ENCODE measurements at places on chromosomes 13 and 19. TPM values are rescaled to one million over a fixed set of nuclear protein-coding genes. Genes with fewer than 3 reads are reported as not detected.

DNA sequence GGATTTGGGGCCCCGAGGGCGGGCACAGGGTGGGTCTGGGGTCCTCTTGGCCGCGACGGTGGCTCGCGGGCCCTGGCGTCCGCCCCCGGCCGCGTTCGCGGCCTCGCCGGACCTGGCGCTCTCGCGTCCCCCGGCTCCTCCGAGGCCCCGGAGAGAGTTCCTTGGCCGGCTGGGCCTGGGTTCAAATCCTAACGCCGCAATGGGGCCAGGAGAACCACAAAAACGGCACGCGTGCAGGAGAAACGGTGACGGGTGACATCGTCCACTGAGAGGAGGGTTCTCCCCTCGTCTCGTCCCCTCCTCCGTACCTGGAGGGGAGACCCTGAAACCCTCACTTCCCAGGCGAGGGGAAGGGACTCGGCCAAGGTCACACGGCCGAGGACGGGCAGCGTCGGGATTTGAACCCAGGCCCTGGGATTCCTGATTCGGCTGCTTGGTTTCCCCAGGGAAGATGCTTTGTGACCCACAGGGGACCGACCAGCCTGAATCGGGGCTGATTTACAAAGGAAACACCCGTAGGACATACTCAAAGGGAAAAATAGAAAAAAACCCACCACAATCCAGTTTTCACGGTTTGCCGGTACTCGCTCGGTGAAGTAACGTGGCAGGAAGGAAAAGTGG, 624 bp downstream of the SAFB start:
- DNase-seq = no peak

The ATP4A gene
- not detected for total RNA-seq

DNA sequence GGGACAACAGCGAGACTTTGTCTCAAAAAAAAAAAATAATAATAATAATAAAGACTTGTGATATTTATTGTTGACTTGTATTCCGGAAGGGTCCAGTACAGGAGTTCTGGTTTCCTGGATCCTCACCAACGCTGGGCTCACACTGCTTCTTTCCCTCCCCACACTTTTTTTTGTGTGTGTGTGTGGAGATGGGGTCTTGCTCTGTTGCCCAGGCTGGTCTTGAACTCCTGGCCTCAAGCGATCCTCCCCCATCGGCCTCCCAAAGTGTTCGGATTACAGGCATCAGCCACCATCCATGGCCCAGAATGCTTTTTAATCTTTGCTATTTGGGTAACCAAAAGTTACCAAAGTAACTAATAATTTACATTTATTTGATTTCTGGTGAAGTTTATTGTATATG, 39.1 kb downstream of the SIPA1L3 start:
- no peak for DNase-seq

DNA sequence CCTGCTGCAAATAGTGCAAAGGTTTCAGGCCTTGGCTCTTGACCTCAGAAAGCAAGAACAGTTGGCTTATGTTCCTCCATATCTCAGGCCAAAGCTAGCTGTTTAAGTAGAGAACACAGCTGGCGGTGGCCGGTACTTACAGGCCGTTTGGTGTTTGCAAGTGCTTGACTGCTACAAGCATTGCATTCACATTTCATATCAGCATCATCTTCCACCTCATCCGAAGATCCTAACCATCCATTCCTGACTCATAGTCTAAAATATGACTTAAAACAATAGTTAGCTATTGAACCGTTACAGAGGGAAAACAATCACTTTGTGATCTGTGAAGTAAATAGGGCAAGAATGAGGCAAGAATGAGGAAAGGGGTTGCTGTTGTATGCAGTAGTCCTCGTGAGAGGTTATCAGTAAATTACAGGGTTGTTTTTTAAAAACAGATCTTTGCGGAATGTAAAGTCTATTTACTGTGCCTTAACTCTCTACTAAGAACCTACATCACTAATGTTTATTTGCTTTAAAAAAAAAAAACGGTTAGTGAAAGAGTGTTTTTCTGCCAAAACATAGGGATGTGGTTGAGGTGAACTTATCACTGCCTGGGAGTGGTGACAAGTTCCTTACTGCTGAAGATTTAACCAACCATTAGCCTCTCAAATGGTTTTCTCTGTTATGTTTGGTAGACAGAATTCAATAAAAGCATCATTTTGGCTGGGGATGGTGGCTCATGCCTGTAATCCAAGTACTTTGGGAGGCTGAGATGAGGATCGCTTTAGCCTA, 21.6 kb upstream of the WDR88 start:
- DNase-seq = no peak

The FBXO27 gene
- 48.0 TPM for total RNA-seq

The SPTBN4 gene
- total RNA-seq = 2.6 TPM

The ZNF569 gene
- total RNA-seq = 6.3 TPM

DNA sequence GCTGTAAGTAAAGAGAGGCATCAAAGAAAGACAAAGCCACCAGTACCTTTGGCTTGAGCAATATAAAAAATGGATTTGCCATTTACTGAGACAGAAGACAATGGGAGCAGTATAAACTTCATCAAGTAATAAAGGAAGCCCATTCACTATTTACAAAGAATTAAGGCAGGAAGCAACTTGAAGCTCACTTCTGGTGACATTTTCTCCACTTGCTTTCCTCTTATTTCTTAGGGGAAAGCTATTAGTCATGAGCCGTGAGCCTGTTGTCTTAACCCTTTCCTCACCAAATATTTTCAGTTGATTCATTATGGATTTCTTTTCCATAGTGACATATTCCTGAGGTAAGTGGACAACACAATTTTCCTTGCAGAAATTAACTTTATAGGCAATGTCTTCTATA, 156.8 kb downstream of the DNAJC3 start:
- no peak for DNase-seq

The CGB8 gene
- total RNA-seq = not detected

- peak; percentile 69 for DNase-seq
Observed at GRCh38 chr19:5967994-5968430, 9.9 kb downstream of the RANBP3 start.

DNA sequence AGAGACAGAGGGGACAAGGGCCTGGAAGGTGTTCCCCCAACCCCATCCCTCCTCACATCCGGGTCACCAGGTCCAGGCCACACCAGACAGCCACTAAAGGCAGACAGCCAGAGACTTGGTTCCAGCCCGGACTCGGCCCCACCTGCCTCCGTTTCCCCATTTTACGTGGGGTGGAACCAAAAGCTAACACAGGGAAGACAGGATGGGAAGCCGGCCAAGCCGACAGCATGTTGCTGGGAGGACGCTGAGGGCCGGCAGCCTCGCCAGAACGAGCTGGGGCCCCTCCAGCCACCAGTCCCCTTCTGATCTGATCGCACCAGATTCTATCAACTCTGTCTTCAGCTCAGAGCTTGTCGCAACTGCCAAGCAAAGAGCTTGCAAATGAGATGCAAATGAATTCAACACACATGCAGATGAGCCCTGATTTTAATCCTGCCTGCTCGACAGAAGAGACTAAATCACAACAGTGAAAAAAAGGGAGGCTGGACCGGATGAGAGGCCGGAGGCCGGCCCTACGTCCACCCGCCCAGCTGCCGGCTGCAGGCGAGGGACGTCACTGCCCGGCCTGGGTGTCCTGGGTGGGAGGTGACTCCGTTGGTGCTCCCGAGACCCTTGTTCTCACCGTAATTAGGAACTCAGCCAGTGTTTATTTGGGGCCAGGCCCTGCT, 17.5 kb upstream of the SHC2 start:
- no peak for DNase-seq

The FGF9 gene
- total RNA-seq = 1.5 TPM

GRCh38 chr19:6362351-6362801, 1.0 kb downstream of the CLPP start:
- no peak for DNase-seq

- DNase-seq = no peak
Observed at GRCh38 chr13:59479629-59480028, 684.1 kb downstream of the DIAPH3 start.

DNA sequence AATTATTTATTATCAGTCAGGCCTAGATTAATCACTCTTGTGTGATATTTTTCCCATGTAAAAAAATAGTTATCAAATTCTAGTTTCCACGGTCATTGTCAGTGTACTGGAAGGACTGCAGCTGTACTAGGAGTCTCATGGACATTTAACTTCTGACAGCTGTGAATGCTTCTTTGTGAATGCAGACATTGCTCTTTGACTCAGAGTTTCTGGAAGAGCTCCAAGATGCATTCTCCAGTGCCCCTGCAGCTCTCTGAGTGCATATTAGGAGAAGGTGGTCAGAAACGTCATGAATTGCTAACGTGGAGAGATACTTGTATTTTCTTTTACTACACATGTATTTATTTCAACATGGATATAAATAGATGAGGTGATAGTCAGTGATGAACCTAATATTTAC, 9.7 kb upstream of the SLITRK5 start:
- DNase-seq = no peak

The CAB39L gene
- 73.9 TPM for total RNA-seq

GRCh38 chr13:25302121-25302520, 696 bp downstream of the NUP58 start:
- no peak for DNase-seq

GRCh38 chr13:106373304-106373988, 162.0 kb downstream of the EFNB2 start:
- DNase-seq = no peak

The MBD3L3 gene
- total RNA-seq = not detected

- DNase-seq = peak; percentile 80
Observed at GRCh38 chr19:8580710-8581281, 3.6 kb upstream of the MYO1F start.

DNA sequence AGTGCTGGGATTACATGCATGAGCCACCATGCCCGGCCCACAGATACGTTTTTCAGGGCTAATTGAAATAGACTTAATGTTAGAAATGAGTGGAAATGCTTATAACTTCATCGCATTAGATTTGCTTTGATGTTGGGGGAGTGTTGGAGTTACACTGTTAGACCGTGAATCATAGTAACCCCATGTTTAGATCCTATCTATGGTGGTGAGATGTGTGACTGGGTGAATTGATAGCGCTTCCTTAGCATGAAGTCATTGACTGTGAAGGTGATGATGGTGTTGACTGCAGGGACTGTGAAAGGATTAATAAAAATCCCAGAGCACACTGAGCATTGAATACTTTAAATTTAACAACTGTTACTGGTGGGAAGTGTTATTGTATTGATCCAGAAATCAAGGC, 1.7 kb downstream of the ZNF264 start:
- no peak for DNase-seq

- DNase-seq = no peak
Observed at GRCh38 chr19:31308781-31309180, 40.5 kb downstream of the TSHZ3 start.

The ATP5F1D gene
- total RNA-seq = 144 TPM

DNA sequence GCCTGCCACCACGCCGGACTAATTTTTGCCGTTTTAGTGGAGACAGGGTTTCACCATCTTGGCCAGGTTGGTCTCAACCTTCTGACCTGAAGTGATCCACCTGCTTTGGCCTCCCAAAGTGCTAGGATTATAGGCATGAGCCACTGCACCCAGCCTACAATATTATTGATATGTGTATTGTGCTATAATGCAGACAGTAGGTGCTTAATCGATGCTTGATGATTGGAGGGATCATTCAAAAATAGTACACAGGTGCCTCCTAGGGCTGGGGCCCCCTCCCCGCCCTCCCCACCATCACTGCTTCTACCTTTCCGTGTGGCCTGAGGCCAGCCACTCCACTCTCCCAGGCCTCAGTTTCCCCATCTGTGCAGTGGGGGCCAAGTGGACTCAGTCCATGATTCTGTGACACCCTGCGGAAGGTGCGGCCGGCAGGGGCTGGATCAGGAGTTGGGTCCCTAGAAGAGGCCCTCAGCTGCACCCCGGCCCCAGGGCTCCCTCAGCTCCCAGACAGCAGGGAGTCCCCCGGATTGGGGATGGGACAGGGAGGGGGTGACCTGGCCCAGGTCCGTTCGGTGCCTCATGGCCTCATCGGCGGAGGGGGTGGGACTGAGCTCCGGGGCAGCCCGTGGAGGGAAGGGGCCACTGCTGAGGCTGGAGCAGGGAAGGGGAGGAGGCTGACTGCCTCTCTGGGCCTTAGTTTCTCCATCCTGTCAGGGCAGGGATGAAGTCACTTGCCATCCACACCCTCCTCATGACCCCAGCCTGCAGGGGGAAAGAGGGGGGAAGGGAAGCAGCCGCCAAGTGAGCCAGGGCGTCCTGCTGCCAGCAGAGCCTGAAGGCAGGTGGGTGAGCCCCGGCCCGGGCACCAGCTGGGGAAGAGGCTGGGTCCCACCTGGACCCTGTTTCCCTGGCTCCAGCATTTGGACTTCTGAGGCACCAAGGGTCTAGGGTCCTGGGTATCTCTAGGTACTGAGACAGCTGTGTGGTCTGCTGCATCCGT, 1.2 kb downstream of the ADAMTSL5 start:
- no peak for DNase-seq

The ERVK3-1 gene
- total RNA-seq = 38.8 TPM

The ZNF20 gene
- total RNA-seq = 2.6 TPM

DNA sequence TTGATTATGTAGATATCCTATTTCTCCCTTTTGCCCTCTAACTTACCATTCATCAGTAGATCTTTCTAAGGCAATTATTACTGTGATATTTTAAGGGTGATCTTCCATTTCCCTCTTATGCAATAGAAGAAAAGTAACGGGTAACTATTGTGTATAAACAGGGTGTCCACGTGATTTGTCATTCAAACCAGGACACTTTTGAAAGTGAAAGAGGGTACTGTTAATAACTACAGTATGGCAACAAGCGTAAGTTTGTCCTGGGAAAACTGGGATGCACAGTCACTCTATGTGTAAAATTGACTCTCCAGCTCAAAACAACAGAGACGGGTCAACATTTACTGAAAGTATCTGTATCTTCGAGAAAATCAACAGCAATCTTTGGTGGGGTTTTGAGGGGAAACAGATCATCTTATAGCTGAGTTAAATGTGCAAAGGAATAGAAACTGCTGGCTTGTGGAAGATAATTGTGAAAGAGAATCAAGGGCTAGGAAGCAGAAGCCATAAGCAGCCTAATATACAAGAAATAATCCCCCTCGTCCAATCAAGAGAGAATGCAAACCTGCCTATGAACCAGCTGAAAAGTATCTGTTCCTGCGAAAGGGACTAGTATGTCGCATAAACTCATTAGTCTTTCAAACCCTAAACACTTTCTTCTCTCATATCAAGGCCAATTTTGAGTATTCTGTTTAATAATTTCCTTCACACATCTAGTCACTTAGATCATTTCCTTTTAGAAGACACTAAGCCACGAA, 126.7 kb downstream of the FOXO1 start:
- DNase-seq = no peak

DNA sequence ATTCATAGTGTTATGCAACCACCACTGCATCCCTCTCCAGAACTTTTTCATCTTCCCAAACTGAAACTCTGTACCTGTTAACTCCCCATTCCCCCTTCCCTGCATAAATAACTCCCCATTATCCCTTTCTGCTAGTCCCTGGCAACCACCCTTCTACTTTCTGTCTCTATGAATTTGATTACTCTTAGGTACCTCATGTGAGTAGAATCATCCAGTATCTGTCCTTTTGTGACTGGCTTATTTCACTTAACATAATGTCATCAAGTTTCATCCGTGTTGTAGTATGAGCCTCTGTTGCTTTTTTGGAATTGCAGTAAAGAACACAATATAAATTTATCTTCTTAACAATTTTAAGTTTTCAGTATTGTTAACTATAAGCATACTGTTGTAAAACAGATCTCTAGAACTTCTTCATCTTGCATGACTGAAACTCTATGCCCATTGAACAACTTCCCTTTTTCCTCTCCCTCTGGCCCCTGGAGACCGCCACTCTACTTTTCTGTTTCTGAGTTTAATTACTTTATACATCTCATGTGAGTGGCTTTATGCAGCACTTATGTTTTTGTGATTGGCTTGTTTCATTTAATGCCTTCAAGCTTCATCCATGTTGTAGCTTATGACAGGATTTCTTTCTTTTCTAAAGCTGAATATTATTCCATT, 87.3 kb upstream of the ABCC4 start:
- DNase-seq = no peak

- DNase-seq = peak; percentile 92
Observed at GRCh38 chr19:1855040-1855827, 7.0 kb upstream of the REXO1 start.

The NLRP5 gene
- not detected for total RNA-seq

Measured in ureter (tissue), 1 donor.